ENCODE measurements at places on chromosomes 1 and 21.

DNA sequence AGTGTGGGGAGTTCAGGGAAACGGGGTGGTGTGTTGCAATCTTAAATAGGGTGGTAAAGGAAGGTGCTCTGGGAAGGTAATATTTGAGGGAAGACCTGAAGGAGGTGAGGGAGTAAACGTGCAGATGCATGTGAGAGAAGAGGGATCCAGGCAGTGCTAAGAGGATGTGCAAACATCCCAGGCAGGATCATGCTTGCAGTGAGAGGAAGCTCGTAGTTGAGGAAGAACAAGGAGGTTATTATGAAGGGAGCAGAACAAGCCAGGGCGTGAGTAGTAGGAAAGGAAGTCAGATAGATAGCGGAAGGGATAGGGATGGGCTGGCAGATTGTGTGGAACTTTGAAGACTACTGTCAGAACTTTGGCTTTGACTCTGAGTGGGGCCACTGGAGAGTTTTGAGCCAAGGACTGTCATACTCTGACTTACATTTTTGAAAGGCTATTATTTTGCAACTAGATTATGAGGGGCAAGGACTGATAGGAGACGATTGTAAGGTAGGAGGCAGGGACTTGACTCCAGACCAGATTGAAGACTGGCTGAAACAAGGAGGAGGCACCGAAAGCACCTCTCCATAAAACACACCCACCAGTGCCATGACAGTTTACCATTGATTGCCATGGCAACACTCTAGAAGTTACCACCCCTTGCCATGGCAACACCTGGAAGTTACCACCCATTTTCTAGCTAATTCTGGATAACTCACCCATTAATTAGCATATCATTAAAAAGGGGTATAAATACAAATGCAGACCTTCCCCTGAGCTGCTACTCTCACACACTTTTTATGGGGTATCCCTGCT, 67.0 kb downstream of the XCL2 start:
- no peak for DNase-seq

GRCh38 chr1:228918335-228918734, 183.1 kb downstream of the RHOU start:
- no peak for DNase-seq

- DNase-seq = no peak
These were observed 24.3 kb upstream of the IKBKE start for GRCh38 chr1:206445911-206446356.

DNA sequence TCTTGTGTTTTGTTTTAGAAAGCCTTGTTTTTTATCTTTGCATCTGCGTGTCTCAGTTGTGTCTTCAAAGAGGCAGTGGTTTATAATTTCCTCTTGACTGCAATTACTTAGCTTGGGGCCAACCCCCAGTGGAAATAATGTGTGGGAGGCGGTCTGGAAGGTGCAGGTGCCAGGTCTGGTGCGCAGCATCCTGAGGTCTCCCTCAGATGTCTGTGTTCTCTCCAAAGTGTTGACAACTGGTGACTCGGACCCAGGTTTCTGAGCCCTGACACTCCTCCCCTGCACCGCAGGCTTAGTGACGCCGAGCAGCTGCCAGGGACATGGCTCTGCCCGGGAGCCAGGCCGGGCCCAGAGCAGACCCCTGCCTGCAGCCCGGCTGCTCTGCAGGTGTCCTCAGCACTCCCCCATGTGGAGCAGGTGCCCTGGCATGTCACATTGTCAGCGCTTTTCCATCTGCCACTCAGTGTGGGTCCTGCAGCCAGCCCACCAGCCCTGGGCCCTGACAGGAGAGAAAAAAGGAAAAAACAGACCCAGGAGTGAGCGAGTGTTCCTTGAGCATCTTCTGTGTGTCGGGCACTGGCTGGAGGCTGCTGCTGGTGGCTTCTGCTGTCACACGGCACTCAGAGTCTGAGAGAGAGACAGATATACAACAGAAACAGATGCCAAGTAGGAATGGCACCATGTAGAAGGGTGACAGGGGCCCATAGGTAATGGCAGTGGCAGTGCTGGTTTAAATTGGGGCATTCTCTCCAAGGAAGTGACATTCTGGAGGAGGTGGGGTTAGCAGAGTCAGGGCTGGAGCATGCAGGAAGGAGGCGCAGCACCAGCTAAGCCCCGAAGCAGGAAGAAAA, 24.8 kb upstream of the SELENON start:
- DNase-seq = peak; percentile 83

DNA sequence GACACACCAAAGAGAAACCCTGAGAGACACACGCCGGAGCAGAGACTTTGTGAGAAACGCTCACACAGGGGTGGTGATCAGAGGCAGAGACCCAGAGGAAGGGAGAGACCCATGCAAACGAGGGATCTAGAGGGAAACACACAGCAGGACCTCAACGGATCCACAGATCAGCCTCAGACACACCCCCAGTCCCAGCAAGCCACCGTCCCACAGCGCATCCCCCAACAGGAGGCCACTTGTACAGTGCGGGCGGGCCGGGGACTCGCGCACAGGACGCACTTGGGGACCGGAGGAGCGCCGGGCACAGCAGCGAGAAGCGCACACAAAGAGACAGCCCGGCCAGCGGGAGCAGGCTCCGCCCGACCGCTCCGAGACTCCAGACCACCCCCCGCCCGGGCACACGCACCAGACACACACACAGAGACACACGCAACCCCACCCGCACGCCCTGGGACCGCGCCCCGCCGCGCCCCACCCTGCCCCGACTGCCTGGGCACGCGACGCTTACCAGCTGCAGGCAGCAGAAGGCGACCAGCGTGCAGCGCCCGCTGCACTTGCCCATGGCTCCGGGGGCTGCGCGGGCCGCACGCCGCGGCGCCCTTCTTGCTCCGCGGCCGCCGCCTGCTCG, 587 bp downstream of the NKAIN1 start:
- DNase-seq = peak; percentile 87

GRCh38 chr1:90192408-90192807, 197.5 kb downstream of the ZNF326 start:
- no peak for DNase-seq

DNA sequence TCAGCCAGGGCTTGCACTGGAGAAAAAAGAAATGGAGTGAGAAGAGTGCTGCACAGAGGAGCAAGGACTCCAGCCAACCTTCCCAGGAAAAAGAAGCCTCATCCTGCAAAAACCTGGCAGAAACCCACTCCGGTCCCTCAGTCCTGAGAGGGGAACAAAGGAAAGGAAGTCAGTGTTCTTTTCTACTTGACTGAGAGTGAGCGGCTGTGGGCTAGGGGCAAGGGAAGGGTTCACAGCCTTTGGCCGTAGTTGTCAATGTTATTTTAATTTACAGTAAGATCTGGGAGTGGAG, 8.9 kb upstream of the GOLT1A start:
- DNase-seq = no peak

GRCh38 chr1:247421074-247421473, 5.1 kb downstream of the NLRP3 start:
- DNase-seq = no peak

GRCh38 chr1:20076710-20077461, 6.9 kb downstream of the PLA2G5 start:
- DNase-seq = no peak

DNA sequence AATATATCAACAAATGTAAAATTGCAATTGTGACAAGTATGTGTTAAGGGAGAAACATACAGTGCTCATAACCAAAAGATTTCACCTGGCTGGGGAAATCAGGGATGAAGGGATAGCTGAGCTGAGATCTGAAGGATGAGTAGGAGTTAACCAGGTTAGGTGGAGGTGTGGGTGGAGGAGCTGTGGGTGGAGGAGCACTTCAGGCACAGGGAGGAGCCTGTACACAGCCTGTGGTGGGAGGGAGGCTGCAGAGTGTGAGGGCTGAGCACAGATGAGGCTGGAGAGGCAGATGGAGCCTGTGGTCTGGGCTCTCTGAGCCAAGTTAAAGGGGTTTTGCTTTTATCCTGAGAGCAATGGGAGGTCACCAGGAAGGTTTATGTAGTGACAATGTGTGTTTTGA, 111.9 kb downstream of the XCL2 start:
- no peak for DNase-seq

GRCh38 chr1:3968851-3969250, 68.8 kb upstream of the C1orf174 start:
- no peak for DNase-seq

DNA sequence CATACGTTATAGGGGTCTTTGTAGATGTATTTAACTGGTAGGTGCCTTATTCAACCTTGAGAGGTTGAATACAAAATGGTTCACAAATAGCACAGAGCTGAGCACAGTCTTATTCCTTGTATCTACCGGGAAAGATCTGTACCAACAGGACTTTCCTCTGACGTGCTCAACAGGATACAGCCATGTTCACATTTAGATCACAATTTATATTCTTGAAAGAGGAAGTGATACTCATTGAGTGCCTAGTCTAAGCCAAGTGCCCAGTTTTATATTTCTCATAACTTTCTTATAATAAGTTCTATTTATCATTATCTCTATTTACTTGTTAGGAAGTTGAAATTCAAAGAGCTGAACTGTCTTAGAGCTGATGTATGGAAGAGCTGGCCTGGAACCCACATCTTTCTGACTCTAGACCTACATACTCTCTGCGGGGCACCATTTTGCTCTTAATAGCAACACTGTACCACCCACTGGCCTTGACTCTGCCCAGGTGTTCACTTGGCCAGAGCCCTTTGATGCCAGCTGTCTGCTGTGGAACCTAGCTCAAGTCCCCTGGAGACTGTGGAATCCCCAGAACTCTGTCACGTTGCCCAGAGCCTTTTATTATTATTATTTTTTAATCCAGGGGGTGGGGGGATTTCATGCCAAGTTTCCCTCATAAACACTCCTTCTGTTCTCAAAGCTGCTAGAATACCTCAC, 156.2 kb downstream of the TPR start:
- no peak for DNase-seq

DNA sequence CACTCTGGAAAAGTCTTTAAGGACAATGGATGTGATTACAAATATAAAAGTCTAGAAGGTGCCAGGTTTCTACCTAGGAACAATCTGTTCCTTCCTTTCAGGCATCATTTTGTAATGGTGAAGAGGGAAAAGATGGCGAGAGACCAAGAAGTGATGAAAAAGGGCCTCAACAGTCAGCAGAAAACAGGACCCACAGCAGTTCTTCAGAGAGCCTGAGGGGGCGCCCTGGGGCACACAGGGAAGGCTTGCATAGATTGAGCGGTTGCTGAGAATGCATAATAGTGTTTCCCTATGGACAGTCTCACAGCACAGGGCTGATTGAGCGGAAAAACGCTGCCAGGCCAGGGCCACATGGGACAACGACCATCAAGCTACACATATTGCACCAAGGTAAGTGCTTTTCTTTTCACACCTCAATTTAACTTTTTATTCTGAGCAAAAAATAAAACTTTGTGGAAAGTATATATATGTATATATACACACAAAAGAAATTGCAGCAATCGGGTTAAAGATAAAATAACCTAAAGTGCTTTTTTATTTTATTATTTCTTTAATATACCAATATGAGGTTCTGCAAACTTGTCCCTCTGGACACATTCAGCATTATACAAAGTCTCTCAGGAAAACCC, 3.1 kb upstream of the YRDC start:
- peak; percentile 73 for DNase-seq

- no peak for DNase-seq
These were observed 90.2 kb upstream of the PPM1J start for GRCh38 chr1:112805155-112805853.

- no peak for DNase-seq
These were observed 24.1 kb upstream of the THRAP3 start for GRCh38 chr1:36199934-36200741.

GRCh38 chr1:200351425-200351824, 58.4 kb downstream of the ZNF281 start:
- DNase-seq = no peak

GRCh38 chr21:46355161-46356004, 31.4 kb downstream of the PCNT start:
- DNase-seq = no peak

- DNase-seq = peak; percentile 38
These were observed 37.1 kb downstream of the EIF4G3 start for GRCh38 chr1:21139601-21140000.

- no peak for DNase-seq
These were observed 1.4 kb downstream of the ITGB2 start for GRCh38 chr21:44919111-44919912.

DNA sequence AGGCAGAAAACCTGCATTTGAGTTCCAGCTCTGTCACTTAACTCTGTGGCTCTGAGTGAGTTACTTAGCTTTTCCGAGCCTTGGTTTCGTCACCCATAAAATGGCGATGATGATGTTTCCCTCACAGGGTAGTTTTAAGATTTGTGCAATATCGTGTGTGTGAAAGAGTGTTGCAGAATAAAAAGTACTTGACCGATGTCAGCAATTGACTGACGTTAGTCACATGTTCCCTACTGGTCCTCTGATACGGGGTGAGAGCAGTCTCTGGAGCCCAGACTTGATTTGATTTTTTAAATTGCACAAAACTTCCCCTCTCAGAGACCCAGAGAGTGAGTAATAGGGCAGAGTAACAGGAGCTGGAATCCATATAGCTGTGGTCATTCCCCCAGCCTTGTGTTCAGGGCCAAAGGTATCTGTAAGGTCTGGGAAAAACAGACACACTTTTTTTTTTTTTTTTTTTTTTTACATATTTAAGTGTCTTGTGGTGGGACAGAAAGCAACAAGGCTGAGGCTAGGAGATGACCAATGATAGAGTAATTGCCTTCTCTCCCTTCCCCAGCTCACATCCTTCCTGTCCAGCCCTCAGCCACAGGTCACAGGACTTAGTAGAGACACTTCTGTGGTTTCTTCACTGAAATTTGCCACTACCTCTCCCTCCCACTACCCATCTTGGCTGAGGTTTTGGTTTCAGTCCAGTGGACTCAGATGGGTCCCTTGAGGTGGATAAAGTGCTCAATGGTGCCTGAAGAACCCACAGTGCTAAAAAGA, 2.0 kb downstream of the FCER1G start:
- DNase-seq = no peak

DNA sequence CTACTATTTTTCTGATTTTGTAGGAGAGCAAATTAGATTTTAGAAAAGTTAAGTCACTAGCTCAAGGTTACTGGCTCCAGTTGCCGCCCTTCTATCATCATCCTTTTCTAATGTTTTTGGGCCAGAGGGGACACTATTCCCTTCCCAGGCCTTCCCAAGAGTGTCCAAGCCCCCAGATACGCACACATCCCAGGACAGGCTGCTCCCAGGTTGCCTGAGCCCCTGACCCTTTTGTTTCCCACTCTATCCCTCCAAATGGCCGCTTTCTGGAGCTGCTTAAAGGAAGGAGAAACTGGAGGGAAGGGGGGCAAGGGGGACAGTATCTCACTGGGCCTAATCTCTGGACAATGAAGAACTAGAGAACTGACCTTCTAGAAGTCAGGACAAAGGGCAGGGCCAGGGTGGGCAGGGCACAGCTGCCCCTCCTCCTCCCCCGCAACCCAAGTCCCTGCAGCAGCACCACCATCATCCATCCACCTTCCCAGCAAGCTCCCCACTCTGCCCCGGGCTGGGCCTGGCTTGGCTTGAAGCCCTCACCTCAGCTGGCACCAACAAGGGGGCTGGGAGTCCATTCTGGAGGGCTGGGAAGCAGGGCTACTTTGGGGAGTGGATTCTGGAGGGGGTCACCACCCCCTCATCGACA, 1.1 kb upstream of the MAP7D1 start:
- peak; percentile 66 for DNase-seq
